ENCODE measurements at places on chromosomes 12 and 14.

- DNase-seq = no peak
Observed at GRCh38 chr12:12191008-12191407, 75.8 kb downstream of the LRP6 start.

- no peak for DNase-seq
Observed at GRCh38 chr12:52739963-52740362, 36.6 kb upstream of the KRT77 start.

- no peak for DNase-seq
Observed at GRCh38 chr14:73619524-73619923, 7.2 kb downstream of the ACOT6 start.

DNA sequence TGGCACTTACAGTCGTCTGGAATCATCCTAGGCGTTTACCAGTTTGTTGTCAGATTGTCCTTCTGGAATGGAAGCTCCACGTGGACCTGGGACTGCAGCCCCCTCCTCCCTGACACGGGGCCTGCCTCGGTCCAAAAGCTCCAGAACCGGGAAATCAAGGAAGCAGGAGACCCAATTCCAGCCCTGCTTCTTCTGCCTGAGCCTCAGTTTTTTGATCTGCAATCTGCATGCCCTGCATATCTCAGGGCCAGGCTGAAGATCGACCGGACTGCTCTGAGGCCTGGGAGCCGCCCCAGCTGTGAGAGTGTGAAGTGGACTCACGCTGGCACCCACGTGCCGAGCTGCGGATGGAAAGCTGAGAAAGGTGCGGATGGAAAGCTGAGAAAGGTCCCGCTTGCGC, 98.6 kb downstream of the SETD3 start:
- DNase-seq = no peak

DNA sequence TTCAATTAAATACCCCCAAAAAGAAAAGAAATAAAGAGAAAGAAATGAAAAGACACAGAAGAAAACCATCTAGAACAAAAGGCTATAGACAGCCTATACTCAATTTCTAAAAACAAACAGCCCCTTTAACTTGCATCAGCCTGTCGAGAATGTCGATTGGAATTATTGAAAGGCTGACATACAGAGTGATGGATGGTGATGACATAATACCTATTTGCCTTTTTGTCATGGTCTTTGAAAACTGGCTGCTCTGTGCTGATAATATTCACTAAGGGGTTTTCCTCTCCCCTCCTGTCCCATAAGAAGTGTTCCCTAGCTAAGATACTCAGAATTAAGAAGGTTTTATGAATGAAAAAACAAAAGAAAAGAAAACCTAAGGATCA, 393.7 kb downstream of the SOX5 start:
- no peak for DNase-seq

DNA sequence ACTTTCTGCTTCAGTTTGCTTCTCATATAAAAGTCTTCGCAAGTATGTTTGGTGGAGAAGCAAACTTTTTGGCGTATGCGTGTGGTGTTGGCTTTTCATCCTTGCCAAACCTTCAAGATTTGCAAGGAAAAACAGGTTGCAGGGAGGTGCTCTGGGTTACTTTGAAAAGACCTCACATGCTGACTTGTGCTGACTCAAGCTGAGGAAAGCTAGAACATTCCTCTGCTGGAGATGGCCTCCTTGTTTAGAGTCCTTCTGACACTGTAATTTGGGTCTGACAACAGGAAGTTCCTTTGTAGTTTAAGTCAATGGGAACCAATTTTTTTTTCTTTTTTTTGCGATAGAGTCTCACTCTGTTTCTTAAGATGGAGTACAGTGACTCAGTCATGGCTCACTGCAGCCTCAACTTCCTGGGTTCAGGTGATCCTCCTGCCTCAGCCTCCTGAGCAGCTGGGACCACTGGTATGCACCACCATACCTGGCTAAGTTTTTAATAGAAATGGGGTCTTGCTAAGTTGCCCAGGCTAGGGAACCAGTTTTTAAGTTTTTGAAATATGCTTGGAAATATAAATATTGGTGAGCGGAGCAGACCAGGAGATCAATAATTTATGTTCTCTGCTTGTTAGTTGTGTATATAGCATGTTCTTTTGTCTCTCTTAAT, 2.6 kb upstream of the ACACB start:
- no peak for DNase-seq

GRCh38 chr12:4448943-4449850, 3.6 kb upstream of the FGF6 start:
- DNase-seq = no peak

GRCh38 chr12:48084841-48085460, 20.9 kb downstream of the SENP1 start:
- DNase-seq = no peak

DNA sequence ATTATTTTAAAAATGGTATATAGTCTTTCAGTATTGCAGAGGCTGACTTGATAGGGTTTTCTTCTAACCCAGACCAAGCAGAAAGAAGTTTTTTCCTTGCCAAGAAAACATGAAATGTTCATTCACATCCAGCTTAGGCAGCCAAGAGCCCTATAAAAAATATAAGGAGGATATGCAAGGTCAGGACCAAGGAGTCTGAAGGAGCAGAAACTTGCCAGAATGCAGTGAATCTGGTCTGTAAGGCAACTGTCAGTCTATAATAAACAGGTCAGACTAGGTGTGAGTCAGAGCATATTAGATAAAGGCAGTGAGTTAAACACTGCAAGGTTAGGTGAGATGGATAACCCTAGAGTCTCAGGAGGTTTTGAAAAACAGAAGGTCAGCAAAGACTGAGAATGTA, 645.5 kb downstream of the C12orf50 start:
- DNase-seq = peak; percentile 37

- DNase-seq = peak; percentile 31
Observed at GRCh38 chr14:53355581-53356112, 202.5 kb upstream of the DDHD1 start.

DNA sequence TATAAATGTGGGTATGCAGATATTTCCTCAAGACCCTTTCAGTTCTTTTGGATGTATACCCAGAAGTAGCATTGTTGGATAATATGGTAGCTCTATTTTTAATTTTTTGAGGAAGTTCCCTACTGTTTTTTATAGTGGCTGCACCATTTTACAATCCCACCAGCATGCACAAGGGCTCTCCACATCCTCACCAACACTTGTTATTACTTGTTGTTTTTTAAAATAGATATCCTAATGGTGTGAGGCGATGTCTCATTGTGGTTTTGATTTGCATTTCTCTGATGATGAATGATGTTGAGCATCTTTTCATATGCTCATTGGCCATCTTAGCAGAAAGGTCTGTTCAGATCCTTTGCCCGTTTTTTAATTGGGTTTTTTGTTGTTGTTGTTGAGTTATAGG, 47.1 kb downstream of the DIP2B start:
- no peak for DNase-seq

GRCh38 chr12:7844116-7844515, 28.6 kb downstream of the SLC2A14 start:
- DNase-seq = no peak

GRCh38 chr12:48126953-48127630, 7.9 kb downstream of the PFKM start:
- DNase-seq = no peak

GRCh38 chr12:116302166-116303058, 24.9 kb upstream of the MED13L start:
- DNase-seq = no peak

DNA sequence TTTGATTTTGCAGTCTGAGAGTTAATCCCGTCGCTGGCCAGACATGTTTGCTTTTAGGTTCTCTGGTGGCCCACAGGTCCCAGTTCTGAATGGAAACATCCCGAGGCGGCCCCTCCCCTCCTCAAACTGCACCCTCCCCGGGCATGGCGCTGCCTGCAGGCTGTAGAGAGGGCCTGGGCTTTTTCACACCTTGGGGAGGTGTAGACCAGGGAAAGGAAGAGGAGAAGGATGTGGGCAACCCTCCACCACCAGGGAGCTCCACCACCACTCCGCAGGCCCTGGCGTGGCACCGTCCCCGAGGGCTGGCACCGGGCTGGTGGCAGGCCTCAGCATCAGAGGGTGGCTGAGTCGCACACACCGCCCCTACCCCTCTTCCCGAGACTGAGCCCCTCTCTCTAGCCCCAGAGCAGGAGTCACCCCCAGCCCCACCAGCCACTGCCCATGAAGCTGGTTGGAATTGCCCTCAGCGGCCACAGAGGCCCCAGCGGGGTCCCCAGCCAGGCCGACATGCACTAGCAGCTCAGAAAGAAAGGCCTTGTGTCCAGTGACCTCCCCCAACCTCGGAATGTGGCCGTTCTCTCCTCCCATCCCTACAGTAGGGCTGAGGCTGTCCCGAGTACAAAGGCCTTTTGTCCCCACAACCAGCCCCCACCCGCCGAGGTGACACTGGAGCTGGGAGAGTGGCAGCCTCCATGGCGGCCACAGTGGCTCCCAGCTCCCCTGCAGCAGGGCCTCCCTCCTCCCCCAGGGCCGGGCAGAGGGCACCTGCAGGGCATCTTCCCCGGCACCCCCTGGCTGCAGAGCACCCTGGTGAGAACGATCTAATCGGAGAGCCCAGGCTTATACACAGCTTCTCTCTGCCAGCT, 23.5 kb upstream of the INF2 start:
- DNase-seq = no peak

DNA sequence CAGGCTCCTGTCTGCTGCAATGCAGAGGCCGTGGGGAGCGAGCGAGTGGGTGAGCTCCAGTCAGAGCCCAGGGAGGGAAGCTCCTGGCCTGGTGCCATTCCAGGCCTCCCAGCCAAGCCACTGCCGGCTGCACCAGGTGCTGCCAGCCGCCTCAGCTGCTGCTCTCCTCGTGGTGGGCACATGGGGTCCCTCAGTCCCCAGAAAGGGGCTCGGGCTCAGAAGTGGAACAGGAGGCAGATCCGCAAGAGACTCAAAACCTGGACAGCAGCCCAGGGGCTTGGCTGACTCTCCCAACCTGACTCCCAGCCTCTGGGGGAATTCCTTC, 2.4 kb downstream of the ABCB9 start:
- DNase-seq = no peak

DNA sequence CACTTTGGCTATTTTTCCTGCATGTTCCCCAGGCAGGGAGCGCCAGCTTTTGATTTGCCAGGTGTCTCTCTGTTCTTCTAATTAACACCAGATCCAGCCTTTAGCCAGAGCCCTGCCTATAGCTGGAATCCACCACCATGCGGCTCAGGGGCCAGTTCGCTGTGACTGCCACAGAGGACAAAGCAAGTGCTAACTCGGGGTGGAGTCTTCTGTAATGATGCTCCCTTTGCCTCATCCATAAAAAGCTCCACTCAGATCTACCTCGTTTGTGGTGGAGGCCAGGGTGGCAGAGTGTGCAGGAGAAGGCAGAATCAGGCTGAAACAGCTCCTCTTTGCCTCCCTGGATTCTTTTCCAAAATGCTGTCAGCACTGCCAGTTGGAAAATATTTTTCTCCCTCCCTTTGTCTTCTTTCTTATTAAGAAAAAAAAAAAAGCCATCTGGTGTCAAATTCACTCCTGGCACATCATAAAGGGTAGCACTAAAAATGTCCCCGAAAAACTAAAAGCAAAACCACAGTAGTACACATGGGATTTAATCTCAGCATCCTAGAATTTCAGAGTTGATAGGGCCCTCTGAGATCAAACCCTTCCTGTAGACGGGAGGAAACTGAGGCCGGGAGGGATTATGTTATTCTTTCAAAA, 18.0 kb upstream of the CTDSP2 start:
- no peak for DNase-seq

GRCh38 chr12:65488197-65488596, 209.7 kb downstream of the MSRB3 start:
- DNase-seq = no peak

GRCh38 chr12:94593822-94594442, 56.4 kb downstream of the TMCC3 start:
- no peak for DNase-seq

GRCh38 chr14:94448071-94448808, 4.4 kb downstream of the SERPINA11 start:
- no peak for DNase-seq

DNA sequence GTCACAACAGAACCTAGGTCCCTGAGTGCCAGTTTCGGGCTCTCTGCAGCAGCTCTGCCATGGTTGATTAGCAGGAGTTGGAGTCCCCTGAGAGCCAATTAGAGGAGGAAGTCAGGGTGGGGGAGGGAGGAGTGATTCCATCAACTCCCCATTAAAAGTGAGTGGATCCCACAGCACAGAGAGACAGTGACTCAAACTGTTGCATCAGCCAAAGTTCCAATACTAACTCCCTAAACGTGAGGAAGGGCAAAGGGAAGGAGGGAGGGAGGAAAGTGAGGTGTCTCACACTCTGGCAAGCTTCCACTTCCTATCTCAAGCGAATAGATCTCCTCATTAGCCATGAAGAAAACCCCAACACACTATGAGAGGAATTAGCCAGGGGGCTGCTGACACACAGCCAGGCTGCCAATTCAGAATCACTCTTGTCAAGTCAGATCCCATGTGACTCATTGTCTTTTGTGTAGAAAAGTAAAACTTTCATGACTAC, 23.6 kb downstream of the OR11H4 start:
- peak; percentile 75 for DNase-seq

DNA sequence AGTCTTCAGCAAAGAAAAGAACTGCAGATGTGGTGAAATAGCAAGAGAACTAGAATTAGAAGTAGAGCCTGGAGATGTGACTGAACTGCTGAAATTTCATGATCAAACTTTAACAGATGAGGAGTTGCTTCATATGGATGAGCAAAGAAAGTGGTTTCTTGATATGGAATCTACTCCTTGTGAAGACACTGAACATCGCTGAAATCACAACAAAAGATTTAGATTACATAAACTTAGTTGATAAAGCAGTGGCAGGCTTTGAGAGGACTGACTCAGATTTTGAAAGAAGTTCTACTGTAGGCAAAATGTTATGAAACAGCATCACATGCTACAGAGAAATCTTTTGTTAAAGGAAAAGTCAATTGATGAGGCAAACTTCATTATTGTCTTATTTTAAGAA, 175.0 kb downstream of the KIF21A start:
- no peak for DNase-seq

DNA sequence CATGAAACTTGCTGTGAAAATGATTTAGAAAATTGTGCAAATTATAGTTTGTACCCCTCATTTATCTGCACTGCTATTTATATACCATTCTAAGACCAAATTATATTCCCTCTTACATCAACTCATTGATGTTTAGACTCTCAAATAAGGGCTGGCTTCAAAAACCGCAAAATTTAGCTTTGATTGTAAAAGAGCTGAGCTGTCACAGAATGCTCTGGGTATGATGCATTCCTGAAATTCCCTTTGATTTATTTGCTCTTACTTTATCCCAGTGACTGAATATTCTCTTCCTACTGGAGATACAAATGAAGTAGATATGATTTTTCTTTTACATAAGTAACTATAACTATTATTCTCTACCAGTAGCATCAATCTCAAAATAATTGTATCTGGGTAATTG, 78.0 kb upstream of the TMTC2 start:
- DNase-seq = peak; percentile 58

GRCh38 chr12:64824500-64825142, at the start of gene TBC1D30:
TBC1D30 (plus strand) TSS chr12:64824647; CDS start chr12:64824880, 233 bp downstream.
- no peak for DNase-seq

Data from kidney glomerular epithelial cell (primary cell).